ENCODE measurements at places on chromosomes 7 and 10.
A peak's percentile ranks its signal among the peaks of the same experiment; 100 is the strongest.

DNA sequence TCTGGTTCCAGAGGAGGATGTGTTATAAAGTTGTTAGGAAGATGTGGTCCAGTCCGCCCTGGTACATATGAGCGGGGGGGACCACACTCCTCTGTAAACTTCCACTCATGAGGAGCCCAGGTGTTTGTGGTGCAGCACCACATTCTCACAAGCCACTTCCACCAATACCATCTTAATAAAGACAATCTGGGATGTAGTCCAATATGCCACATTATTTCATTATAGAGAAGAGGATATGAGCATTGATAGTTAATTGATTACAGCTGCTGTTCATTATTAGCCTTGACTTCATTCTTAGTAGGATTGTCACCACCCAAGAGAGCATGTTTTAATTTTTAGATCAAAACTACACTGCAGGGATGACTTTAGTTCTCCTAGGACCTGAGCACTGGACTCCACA, 40.5 kb downstream of the ERCC6 start:
- no peak for DNase-seq

GRCh38 chr7:27992097-27992496, 188.5 kb downstream of the JAZF1 start:
- no peak for DNase-seq

GRCh38 chr7:73921623-73922528, 60.9 kb downstream of the TMEM270 start:
- DNase-seq, result peak; percentile 54

GRCh38 chr7:152909683-152910544, 150.4 kb downstream of the ACTR3B start:
- DNase-seq, result peak; percentile 85

DNA sequence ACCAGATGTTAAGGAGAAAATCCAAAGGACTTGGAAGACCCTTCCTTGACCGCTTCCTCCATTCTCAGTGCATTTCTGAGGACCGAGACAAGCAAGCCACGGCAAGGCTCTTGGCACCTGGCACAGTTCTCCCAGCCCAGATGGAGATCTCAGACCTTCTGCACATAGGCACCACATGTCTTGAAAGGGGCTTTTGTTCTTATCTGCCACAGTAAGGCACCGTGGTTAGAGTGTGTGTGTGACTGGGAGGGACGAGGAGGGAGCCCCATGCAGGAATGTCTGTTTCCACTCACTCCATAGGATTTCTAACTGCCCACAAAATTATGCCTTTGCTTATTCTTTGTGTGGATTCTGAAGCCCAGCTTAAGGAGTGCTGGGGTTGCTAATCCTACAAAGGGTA, 10.3 kb upstream of the WDR86 start:
- peak; percentile 59 for DNase-seq

DNA sequence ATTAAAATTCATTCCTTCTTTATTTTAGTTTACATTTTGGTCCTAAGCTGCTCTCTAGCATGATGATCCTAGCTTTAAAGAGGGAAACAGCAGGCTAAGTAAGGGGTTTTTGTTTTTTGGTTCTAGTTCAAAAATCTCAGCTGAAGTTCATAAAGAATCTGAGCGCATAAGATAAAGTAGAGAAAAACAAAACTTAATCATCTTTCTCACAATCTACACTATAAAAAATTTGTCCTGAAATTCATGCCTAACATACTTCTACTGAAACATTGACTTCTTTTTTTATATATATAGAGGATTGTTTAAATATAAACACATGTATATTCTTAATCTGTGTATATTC, 6.8 kb upstream of the IGF2BP3 start:
- DNase-seq, result no peak

- no peak for DNase-seq
Observed at GRCh38 chr10:107718864-107719263, 554.4 kb upstream of the SORCS1 start.

GRCh38 chr7:101972627-101973026, 155.2 kb downstream of the CUX1 start:
- no peak for DNase-seq

DNA sequence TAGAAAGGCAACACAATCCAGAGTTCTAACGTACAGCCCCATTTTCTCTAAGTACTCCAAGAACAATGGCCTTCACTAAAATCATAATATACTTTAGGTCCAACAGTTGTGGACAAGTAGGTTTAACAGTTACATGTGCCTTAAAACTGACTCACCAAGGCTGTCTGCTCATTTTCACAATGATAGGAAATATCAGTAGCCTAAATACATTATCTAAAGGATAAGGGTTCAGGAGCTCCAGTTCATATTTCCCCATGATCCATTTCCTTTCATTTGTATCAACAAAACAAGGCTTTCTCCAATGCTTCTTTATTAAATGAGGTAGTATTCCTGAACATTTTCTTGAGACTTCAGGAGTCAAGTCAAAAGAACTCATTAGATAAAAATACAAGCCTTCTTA, 164.0 kb downstream of the SLC25A13 start:
- DNase-seq, result no peak
